ENCODE measurements at places on chromosomes 4 and X.

DNA sequence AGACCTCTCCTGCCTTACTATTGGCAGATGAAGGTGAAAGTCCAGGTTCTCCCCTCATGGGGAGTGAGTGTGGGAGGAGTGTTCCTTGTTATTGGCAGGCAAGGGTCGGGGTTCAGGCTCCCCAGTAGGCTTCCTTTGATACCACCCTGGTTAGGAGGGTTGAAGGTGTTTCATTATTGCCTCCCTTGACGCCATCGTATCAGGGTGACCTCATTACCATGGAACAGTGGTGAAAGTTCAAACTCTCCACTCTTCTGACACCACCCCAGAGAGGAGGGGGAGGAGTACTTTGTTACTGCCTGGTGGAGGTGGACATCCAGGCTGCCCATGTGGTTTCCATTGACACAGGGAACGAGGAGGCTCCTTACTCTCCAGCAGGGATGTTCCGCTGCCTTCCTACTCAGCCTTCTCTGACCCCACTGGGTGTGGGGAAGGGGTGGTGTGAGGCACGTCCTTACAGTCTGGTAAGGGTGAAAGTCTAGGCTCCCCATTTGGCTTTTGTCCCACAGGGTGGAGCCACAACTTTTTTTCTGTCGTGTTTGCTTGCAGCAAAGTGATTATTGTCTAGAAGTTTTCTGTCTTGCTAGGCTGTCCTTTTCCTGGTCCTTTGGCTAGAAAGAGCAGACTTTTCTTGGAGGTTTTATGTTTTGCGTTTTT, 37.2 kb upstream of the USP9X start:
- no peak for DNase-seq

GRCh38 chr4:151434183-151434860, 25.3 kb downstream of the FHIP1A start:
- no peak for DNase-seq

DNA sequence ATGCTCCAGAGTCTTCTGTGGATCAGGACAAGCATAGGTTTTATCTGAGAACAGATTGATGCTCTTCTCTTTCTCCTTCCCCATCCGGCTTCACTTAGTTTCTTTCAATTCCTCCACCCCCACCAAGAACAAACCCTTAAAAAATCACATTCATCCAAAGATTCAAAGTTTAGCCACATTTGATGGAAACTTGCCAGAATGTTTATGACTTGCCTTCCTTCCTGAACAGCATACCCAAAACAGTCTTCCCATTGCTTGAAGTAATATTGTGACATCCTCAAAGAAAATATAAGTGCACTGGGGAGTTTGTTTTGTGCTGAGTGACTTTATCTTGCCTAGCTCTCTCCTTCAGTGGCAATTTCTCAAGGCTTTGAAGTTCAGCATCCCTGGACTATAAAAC, 83.0 kb downstream of the MAGEB17 start:
- no peak for DNase-seq

DNA sequence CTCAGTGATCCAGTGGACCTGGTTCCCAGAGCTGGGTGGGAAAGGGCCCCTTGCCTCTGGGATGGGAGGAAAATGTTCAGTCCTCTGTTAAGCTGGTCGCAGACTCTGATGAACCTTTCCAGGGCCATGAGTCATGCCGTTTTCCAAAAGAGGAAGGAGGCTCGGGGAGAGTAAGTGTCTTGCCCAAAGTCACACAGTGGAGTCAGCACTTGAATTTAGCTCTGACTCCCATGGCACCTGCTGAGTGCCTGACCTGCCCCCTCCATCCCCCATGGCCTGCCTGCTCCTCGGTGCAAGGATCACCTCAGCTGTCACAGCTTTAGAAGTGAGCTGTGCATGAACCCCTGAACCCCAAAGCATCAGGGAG, 14.0 kb upstream of the KIAA0232 start:
- DNase-seq, result no peak

GRCh38 chr4:16801356-16801755, 97.1 kb downstream of the LDB2 start:
- DNase-seq, result no peak

DNA sequence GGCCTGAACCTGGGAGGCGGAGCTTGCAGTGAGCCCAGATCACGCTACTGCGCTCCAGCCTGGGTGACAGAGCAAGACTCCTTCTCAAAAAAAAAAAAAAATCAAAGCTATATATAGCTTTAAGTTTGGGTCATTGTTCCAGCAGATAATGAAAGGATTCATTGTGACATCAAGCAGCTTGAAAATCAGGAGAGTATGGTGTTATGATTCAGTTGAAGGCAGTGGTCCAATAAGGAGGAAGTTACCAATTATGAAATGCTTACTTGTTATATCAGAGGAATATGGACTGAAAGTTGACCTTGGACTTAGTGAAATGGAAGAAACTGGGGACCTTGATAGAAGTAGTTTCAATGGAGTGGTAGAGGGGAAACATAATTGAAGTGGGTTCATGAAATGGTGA, 140.4 kb upstream of the MAD2L1 start:
- DNase-seq, result no peak

DNA sequence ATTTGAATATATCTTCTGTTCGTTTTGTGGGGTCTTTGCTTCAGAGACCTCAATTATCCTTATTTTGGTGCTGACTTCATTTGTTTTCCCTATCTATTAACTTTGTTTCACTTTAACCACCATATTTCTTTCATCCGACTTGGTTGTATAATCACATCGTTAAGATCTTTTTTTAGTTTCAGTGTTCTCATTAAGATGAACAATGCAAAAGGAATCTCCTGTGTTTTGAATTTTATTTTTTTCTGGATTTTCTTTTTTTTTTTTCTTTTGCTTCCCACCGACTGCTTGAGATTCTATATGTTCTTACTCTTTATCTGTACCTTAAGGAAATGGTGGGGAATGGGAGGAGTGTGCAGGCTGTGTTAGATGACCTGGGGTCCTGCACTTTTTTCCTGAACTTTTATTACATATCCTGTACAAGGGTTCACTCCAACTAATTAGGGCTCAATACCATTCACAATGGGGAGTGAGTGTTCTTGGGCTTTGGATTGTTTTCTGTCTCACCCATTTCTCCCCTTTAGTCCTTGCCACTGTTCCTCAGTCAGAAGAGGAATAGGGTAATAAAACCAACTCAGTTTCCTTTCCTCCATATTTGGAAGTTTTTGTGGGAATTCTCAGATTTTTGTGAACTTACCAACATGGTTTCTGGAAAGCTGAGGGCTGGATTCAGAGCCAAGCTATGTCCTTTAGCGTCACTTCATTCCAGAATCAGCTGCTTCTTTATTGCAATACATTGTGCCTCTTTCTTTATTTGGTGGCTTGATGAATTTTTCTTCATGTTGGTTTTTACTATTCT, 43.2 kb upstream of the BMPR1B start:
- DNase-seq, result no peak

GRCh38 chrX:46587753-46588171, 14.2 kb downstream of the CHST7 start:
- no peak for DNase-seq

DNA sequence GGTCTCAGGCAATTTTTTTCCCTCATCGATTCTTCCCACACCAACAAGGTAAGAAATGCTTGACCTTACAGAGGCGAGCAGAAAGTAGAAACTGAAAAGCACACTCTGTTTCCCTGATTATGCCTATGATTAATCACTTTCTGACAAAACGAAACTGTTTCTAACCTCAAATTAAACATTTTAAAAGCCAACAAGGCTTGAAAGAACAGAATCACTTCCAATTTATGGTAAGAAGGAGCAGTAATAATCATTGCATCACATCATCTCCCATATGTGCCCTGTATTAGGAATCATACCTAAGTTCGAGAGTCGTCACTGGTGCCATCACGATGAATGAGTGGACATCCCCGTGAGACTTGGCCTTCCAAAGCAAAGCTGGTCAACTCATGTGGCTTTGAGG, 12.5 kb upstream of the CXCL13 start:
- no peak for DNase-seq

- no peak for DNase-seq
Observed at GRCh38 chrX:25125483-25125882, 109.7 kb upstream of the ARX start.

GRCh38 chr4:38078590-38079421, 118.6 kb downstream of the PTTG2 start:
- DNase-seq, result no peak

DNA sequence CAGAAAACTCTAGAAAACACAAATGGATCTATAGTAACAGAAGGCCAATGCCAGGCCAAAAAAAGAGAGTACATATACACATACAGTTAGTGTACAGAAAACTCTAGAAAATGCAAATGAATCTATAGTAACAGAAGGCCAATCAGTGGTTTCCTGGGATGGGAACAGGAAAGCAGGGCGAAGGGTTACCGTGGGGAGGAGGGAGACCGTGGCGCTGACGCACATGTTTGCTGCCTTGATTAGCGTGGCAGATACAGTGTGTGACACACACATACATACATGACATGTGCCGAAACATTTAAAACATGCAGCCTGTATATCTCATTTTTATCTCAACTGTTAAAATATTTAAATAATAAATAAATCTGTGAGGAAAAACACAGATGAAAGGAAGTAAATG, 14.7 kb downstream of the GAK start:
- no peak for DNase-seq

GRCh38 chr4:148390311-148390710, 51.9 kb downstream of the NR3C2 start:
- DNase-seq, result no peak

DNA sequence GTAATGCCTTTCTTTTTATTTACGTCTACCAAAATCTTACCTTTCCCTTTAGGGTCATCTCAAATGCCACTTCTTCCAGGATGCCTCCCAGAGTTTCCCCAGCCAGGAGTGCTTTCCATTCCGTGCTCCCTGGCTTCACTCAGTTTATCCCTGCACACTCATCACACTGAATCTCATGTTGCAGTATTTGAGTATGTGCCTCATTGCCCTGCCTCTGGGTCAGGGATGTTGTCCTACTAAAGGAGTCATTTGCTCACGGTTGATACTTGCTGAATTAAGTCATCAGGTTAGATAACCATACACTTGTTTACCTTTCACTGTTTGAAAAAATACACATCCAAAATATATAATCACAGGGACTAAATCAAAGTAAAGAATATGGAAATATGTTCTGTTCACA, 356.2 kb upstream of the GATB start:
- DNase-seq, result no peak

DNA sequence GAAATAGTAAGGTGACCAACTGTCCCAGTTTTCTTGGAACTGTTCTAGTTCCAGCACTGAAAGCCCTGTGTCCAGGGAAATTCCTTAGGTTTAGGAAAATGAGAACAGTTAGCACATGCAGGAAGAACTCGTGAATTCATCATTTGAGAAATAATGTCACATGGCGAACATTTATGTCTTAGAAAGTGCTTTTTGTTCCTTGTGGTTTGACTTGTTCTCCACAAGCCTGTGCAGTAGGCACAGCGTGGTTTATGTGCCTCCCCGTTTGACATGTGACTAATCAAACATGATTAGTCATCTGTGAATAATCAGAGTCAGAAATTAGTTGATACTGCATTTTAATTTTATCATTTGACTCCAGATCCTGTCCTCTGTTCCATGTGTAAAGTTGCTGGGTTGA, 556.0 kb upstream of the CPEB2 start:
- DNase-seq, result no peak

DNA sequence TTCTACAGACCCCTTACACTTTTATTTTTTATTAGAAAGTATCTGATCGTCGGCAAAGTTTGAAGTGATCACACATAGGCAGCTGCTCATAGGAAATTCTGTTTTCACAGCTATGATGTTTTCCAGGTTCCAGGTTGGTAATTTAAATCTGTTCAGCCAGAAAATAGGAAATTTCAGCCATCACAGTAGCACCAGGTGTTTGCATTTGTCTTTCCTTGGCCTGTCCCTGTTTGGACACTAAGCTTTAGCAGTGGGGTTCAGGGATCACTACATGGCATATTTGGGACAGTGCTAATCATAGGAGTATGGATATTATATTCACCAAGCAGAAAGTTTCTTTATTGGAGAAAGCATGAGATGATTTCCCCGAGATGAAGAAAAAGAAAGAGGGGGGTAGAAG, 92.9 kb downstream of the ANK2 start:
- no peak for DNase-seq

DNA sequence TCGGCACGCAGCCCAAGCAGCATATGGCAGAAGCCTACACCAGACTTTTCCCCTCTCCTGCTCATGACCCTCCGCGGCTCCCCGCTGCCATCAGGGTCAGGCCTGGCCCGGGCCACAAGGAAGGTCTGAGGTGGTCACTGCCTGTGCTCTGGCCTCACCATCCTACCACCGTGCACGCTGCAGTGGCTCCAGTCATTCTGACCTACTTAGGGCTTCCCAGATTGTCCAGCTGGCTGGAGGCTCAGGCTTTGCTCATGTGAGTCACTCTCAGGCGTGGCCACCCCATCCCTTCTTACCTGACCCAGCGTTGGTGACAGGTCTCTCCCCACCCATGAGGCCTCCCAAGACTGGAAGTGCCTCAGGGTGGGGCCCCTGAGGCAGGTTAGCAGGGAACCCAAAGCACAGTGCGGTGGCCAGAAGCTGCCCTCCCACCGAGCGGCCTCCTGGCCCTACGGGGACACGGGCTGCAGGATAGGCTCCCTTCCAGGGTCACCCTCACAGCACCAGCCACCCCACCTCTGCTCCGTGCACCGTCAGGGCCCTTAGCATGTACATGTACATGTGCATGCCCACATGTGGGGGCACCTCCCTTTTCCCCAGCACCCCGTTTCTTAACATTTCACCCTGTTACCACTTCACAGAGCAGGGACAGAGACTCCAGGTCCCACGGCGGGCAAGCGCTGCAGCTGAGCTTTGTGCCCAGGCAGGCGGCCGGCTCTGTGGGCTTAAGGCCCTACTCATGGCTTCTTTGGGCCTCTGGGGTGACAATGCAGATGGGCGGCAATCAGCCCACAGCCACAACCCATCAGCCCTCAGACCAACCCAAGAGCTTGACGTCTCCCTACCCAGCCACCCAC, 2.2 kb downstream of the TREX2 start:
- no peak for DNase-seq

GRCh38 chr4:185019456-185020292, 1.4 kb downstream of the HELT start:
- DNase-seq, result no peak

DNA sequence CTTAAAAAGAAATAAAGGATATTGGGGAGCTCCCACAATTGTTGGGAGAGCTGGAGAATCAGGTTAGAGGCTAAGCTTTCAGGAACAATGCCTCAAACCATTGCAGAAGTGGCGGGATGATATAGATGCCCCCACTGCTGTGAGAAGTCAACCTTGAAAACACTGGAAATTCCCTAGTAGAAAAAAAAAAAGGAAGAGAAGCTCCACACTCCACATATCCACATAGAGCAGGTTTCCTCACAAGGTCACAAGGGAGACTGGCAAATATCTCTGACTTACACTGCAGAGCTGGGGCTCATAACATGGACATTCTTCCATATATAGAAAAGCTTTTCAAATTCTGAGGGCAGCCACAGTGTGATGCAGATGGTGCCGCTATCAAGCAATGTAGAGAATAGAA, 22.7 kb upstream of the OGT start:
- DNase-seq, result no peak

All from stimulated activated CD8-positive, alpha-beta memory T cell treated with anti-CD3 and anti-CD28 coated beads, Interleukin-2, amount 100 ng/mL, for 1 hour (primary cell).